ENCODE measurements at places on chromosomes 12 and 14. TPM values are rescaled to one million over a fixed set of nuclear protein-coding genes. Genes with fewer than 3 reads are reported as not detected.

The ETFRF1 gene
- total RNA-seq, result 69.4 TPM

The POTEG gene
- not detected for total RNA-seq

The CCDC92 gene
- 54.0 TPM for total RNA-seq

The ZC2HC1C gene
- total RNA-seq, result 11.3 TPM

The TAS2R42 gene
- total RNA-seq, result not detected

The ATL1 gene
- 0.89 TPM for total RNA-seq

The TSPAN19 gene
- total RNA-seq, result 0.27 TPM

GRCh38 chr12:108633534-108634248 lies at the start of gene SELPLG:
Gene SELPLG, minus strand, starts transcription at chr12:108633894. Its CDS starts 9,587 bp downstream, at chr12:108624307.
- DNase-seq, result peak; percentile 86

- no peak for DNase-seq
Measured at GRCh38 chr12:56574210-56574609, 52.6 kb downstream of the RBMS2 start.

DNA sequence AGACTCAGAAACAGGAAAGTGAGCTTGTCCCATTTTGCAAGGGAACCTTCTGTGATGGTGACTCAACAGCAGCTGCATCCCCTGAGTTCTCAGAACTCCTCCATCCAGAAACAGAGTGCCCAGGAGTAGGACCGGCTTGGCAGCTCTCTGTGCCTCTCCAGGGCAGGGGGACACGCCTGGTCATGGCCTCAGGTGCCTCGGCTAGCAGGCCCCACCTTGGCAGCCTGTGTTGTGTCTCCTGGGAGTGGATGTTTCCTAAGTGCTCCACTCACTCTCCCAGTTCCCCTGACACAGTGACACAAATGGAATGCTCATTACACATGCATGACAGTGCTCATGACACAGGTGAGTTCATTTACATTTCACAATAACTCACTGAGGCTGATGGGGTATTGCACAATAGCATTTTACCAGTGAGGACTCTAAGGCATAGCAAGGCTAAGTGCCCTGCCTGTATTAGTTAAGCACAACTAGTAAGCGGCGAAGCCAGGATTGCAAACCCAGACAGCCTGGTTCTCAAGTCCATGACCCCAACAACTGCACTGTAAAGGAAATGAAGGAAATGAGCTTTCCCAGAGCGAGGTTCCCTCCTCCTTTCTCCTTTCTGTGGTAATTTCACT lies 47.4 kb downstream of the CALM1 start:
- no peak for DNase-seq

DNA sequence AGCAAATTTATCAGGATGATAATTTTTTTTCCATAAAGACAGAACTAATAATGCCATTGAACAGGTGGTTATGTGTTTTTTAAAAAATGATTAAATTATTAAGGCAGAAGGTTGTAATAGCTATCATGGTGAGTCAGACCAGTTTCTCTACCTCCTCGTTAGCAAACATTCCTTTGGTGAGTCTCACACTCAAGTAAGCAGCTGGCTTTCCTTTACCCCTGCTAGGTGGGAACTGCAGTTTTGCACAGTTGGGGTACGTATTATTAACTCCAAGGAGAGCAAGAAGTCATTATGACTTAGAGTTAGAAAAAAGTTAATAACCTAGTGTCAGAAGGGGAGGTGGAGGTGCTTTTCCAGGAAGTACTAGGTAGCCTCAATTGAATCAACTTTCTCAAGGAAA lies 165.3 kb downstream of the SNAPC1 start:
- no peak for DNase-seq

- DNase-seq, result no peak
Measured at GRCh38 chr12:75727577-75727976, 216.2 kb upstream of the KRR1 start.

DNA sequence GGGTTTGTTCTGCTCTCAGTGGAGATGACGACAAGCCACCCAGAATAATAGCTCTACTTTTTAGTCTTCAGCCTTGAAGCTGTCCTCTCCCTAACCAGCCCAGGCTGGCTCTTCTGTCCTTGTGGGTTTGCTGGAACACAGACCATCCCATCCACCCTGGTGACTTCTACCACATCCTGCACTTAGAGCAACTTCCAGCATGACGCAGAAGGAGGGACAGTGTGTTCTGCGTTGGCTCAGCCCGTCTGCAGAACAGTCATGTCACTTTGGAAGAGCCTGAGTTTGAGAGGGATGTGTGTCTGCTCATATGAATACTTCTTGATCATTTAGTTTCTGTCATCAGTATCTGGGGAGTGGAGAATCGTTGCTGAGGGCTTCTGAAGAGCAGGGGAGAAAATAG lies 198.0 kb downstream of the CACNA1C start:
- no peak for DNase-seq

DNA sequence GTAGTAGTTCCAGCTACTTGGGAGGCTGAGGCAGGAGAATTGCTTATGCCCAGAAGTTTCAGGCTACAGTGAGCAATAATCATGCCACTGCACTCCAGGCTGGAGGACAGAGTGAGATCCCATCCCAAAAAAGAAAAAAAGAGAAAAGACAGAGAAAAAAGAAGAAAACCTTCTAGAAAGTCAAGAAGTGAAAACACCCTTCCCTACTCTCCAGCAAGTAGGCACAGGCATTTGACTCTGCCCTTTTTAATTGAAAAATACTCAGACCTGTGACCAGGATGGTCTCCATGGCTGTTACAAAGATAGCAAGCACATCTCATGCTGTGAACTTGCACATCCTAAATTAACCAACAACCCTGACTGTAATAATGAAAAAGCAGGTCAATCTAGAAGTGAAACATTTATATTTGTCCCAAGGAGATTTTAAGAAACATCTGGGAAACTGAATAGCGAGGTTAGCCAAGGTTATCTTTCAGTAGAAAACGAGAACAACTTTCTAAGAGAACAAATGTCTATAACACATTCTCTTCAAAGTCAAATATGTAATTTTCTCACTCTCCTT lies 2.0 kb downstream of the TMTC1 start:
- DNase-seq, result no peak

GRCh38 chr14:97021001-97021400 lies 223.8 kb downstream of the VRK1 start:
- no peak for DNase-seq

- no peak for DNase-seq
Measured at GRCh38 chr14:54166049-54166950, 209.7 kb upstream of the BMP4 start.

DNA sequence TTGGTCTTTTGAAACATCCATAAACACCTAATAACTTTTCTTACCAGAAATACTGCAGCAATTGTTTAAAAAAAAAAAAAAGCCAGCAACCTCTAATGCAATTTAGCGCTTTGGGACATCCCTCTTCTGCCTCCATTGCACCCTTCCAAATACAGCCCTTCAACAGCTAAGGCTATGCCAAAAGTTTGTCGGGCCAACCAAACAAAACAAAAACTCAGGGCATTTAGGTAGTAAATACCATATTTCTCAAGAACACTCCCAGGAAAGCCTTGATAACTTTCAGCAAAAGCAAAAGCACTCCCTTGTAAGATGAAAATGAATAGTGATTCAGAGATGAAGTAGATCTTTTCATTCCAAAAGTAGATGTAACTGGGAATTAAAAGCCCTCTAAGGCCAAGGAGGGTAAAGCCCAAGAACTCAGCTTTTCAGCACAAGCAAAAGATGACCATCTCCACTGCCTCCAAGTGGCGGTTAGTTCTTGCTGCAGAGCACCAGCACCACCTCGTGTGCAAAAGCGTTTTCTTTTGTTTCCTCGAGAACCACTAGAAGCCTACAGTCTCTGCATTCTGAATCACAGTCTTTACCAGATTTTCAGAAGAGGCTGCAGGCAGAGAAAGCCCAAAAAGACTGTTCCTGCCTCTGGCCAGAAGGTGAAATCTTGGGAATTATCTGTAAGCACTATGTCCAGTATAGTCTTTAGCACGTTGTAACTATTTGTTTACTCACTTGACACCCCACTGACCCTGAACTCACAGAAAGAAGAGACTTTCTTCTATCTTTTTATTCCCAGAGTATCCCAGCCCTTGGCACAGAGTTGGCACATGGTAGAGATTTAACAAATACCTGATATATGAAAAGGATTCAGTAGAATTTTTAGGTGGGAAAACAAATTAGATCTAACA lies 53.1 kb downstream of the SIX6 start:
- DNase-seq, result peak; percentile 42

DNA sequence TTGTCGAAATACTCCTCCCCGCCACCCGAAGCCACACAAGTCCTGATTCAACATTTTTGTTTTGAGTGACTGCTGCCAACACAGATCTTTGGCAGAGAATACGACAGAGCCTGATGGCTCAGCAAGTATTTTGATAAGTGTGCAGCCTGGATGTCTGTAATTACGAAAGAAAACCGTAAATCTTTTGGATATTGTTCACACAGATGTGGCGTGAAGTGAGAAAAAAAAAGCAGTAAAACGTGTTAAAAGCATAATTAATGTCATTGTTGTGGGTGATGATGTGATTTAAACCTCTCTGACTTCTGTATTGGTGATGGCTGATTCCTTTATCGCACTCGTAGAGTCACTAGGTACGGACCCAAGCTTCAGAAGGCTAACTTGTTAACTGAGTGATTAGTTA lies 98.7 kb downstream of the PHETA1 start:
- DNase-seq, result no peak
